Umbilical cord (tissue), 2 donors: ENCODE measurements at places on chromosomes 3 and 15. TPM values are rescaled to one million over a fixed set of nuclear protein-coding genes. Genes with fewer than 3 reads are reported as not detected.
A peak's percentile ranks its signal among the peaks of the same experiment; 100 is the strongest.

DNA sequence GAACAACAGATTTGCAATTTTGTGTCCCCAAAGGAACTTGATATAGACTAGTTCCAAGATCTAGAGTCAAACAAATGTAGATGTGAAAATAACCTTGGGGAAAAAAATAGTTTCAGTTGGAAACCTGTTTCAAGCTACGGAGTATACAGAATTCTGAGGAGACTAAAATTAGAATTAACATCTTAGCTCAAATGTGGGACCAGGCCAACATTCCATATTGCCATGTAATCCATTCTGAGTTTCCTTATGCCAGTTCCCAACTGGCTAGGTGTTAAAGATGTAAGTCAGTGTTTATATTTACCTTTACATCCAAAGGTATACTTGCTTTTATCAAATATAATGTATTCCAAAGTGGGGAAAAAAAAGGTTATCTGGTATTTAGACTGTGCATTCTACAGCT, 76.3 kb downstream of the UBE3A start:
- no peak for DNase-seq

DNA sequence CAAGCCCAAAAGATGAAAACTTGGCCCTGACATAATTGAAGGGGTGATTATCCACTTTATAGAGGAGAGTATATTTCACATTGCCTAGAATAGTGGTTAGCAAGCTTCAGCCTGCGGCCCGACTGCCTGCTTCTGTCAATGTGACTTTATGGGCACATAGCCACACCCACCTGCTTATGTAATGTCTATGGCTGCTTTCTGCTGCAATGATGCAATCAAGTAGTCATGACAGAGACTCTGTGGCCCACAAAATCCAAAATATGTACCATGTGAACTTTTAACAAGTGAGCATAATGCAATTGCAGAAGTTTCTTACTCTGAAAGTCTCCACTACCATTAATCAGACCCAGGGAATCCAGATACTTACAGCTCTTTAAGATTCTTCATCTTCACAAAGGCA, 103.1 kb downstream of the LRIG1 start:
- DNase-seq = no peak

GRCh38 chr15:69934607-69935006, 163.1 kb downstream of the TLE3 start:
- DNase-seq = no peak

DNA sequence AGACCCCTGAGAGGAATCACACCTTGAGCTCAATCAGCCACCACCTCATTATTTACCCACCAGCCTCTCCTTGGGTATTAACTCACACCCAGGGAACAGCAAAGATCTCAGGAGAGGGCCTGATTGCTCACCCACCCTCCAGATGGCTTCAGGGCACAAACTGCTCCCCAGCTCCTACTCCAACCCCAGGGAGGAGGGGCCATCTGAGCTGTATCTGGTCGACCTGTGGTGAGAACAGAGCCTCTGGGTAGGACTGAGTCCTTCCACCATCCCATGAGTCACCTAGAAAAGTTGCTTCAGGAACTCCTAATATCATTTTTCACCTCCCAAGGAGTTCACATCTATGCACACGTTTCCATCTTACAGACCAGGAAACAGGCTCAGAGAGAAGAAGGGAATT, 44.8 kb upstream of the HES1 start:
- DNase-seq = no peak

DNA sequence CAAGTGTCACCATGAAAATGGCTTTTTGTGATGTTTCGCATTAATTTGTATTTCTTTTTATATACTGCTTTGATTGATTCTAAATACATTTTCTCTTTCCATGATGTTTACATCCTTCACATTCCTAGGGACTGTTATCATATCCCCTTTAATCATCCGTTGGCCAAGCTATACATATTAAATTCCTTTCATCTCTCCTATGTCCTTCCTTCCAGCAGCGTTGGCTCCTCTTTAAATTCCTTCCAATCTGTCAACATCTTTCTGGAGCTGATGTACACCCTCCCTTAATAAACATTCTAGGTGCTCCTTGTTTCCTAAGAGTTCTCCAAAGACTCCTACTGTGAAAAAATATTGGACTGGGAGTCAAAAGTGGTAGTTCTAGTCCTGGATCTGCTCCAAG, 87.8 kb downstream of the IGF2BP2 start:
- peak; percentile 70 for DNase-seq

DNA sequence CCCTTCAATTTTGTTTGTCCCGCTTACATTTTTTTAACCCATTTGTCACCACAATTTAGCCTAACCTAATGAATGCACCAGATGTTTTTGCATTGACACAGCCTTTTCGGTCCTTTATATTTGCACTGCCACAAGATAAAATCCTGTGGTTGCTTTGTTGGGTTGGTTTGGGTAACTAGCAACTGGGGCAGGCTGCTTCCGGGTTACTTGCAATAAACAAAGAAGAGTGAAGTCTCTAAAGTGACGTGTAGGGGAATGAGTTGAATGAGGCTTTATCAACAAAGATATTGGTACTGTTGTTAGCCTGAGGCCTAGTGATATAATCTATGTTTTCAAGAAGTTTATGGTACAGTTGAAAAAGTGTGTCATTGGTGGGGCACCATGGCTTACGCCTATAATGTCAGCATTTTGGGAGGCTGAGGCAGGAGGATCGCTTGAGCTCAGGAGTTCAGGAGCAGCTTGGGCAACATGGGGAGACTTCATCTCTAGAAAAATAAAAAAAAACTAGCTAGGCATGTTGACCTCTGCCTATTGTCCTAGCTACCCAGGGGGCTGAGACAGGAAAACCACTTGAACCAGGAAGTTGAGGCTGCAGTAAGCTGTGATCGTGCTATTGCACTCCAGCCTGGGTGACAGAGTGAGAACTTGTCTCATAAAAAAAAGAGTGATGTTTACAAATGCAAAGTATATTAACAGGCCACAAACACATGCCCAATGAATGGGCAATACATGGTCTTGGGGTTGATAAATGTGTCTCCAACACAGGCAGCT, 121.8 kb downstream of the OXSM start:
- no peak for DNase-seq

GRCh38 chr3:149247929-149248691, 26.5 kb upstream of the CP start:
- no peak for DNase-seq

DNA sequence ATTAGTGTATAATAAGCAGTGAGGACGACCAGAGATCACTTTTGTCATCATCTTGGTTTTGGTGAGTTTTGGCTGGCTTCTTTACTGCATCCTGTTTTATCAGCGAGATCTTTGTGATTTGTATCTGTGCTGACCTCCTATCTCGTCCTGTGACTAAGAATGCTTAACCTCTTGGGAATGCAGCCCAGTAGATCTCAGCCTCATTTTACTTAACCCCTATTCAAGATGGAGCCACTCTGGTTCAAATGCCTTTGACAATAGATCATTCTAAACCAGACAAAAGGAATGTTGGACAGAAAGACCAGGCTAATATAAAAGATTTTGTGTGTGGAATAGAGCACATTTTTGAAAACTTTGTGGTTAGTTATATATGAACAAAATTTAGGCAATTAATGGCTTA, 618.5 kb upstream of the BCHE start:
- no peak for DNase-seq

- peak; percentile 45 for DNase-seq
Measured at GRCh38 chr15:80873366-80873952, 94.3 kb downstream of the CEMIP start.

- DNase-seq = peak; percentile 44
Measured at GRCh38 chr15:29115093-29115991, 154.3 kb downstream of the NSMCE3 start.

GRCh38 chr15:47603026-47603425, 114.3 kb upstream of the SEMA6D start:
- no peak for DNase-seq

DNA sequence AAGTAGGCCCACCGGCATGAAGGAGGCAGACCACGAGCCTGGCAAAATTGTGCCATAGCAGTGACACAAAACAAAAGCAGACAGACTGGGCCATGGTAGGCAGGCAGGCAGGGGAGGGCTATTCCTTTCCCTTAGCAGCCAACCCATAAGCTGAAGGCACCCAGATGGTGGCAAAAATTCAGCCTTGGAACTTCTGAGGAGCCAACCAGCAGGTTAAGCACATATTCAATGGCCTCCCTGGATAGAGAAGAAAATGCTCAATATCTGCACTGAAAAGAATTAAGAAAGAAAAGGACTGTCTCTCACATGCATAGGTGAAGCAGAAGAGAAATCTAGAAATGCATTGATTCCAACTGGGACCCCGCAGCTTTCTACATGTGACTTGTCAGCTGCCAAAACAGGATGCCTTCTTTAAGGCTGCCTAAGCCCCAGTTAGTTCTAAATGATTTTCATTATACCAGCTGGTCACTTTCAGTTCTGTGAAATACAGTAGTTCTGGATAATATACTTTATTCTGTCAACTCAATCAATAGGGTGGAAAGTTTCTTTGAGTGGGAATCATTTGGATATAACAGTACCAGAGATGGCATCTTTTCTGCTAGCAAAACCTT, 2.7 kb downstream of the PRICKLE2 start:
- DNase-seq = no peak

GRCh38 chr3:117133066-117133465, 423.5 kb downstream of the TUSC7 start:
- peak; percentile 32 for DNase-seq

GRCh38 chr3:23365066-23365465, 161.9 kb downstream of the UBE2E2 start:
- no peak for DNase-seq

DNA sequence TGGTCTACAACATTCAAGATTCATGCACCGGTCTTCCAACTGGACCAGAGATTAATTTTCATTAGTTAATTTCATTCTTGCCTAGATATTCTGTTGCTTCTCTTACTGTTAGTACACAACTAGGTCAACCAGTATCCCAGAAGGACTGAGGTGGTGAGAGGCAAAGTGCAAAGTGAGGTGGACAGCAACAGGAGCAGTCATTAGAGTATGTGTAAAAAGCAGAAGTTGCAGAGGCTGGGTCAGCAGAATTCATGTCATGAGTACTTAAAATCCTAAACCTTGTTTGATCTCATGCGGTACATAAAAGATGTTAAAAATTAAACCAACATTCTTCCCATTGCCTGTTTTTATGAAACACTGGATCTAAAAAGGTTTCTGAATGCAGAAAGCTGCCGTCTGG, 46.7 kb downstream of the PARP14 start:
- no peak for DNase-seq

DNA sequence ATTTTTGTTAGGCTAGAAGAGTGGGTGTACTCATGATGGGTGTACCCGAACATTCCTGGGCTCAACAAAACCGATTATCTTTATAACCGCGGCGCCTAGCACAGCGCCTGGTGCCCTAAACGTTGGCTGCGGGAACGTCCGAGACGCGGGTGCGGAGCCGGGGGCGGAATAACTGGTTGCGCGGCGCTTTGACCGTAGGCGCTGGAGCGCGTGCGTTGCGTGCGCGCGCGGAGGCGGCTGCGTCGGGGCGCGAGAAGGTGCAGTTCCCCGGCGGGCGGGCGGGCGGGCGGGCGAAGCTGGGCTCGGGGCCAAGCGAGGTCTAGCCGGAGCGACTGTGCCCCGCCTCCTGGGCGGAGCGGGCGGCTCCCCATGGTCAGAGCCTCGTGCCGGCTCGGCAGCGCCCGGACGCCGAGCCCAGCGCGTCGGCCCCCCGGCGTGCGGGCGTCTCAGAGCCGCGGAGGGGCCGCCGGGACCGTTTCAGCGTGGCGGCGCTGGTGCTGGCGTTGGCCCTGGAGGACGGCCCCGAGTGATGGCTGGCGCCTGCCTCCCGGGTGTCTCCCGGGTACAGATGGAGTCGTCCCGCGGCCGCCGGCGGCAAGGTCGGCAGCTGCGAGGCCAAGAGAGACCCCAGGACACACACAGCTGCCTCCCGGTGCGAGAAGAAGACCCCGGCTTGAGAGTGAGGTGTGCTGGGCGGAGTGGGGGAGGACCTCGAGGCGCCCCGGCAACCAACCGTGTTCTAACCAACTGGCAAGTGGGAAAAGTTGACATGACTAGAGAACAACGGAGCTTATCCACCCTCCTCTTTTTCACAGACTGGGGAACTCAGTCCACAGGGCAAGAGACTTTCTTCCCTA, at the start of gene PLAAT1:
Gene PLAAT1 (plus strand): TSS at position 373 of the 857 bp plus-strand sequence. CDS start 14,429 bp downstream, outside the sequence.
- peak; percentile 75 for DNase-seq

- DNase-seq = no peak
Measured at GRCh38 chr3:104519468-104520227, 847.1 kb upstream of the ALCAM start.

GRCh38 chr3:30331519-30331918, 274.9 kb upstream of the TGFBR2 start:
- DNase-seq = no peak

DNA sequence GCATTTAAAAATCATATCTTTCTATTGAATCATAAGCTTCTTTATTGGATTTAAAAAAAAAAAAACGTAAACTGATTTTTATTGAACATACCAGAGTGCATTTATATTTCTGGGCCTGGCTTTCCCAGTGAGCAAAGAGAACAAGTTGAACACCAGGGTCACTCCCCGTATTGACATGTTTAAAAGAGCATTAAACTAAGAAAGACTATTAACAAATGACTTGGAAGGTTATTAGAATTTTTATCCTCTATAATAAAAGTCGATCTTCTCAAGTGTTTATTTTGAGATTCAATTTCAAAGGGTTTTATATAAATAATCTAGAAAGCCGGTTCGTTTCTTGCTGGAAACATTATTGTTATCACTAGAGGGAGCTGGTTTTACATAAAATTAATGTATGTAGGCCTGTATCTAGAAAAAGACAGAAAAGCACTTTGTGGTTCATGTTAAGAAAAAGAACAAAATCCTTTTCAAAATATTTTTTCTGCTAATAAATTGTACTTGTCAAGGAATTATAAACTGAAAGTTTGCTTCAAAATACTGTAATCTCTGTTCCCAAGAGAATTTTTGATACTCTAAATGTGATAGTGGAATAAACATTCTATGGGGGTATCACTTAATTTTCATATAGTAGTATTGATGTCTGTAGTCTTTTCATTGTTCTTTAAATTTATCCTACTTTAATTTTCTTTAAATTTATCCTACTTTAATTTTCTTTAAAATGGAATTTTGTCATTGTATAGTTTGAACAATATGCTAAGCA, 321.8 kb upstream of the MME start:
- peak; percentile 61 for DNase-seq

DNA sequence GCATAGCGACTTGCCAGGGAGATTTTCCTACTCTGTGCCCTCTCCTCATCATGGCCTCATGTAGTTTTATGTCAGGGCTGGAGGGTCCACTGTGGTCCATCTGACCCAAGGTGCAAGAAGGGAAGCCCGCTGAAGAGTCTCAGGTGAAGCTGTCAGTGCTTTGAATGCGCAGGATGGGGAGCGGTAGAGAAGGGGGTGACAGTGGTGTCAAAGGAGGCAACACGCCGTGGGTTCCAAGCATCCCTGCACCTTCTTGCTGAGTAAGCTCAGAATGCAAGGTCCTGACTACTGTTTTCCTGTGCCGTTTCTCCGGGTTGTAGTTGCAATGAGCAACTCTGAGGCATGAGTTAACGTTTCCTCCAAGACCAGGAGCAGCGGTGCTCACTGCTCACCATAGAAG, 44.9 kb upstream of the RAB6B start:
- DNase-seq = no peak

GRCh38 chr15:69535101-69535638, 82.6 kb downstream of the RPLP1 start:
- DNase-seq = peak; percentile 27

- no peak for DNase-seq
Measured at GRCh38 chr3:16523778-16524177, 10.3 kb upstream of the RFTN1 start.

- no peak for DNase-seq
Measured at GRCh38 chr3:181851063-181851462, 139.3 kb downstream of the SOX2 start.

The ISLR2 gene
- 2.6 TPM for total RNA-seq

The TF gene
- total RNA-seq = 7.9 TPM

The PLSCR5 gene
- total RNA-seq = 6.0 TPM

The CTXN2 gene
- total RNA-seq = 1.2 TPM

The CP gene
- total RNA-seq = 21.7 TPM

The IMPG2 gene
- 2.6 TPM for total RNA-seq

The CCR8 gene
- total RNA-seq = 18.3 TPM

The APBA2 gene
- total RNA-seq = 5.8 TPM

The RAD51 gene
- 0.48 TPM for total RNA-seq
